ENCODE measurements at places on chromosomes 7 and 10. TPM values are rescaled to one million over a fixed set of nuclear protein-coding genes. Genes with fewer than 3 reads are reported as not detected.

The MRLN gene
- total RNA-seq: not detected

The CPXM2 gene
- 2.1 TPM for total RNA-seq

The PTPRE gene
- total RNA-seq: 3.7 TPM

The RPEL1 gene
- total RNA-seq: under 0.01 TPM

The MSRB2 gene
- 18.5 TPM for total RNA-seq

The CALCR gene
- not detected for total RNA-seq

The CPED1 gene
- 10.5 TPM for total RNA-seq

The IFIT2 gene
- total RNA-seq: 3.6 TPM

The TRIL gene
- total RNA-seq: 0.72 TPM

The NDUFA5 gene
- 30.5 TPM for total RNA-seq

The OR6V1 gene
- total RNA-seq: not detected

The IFRD1 gene
- total RNA-seq: 29.1 TPM

The OR2A12 gene
- total RNA-seq: not detected

The ITIH2 gene
- total RNA-seq: not detected

The ACHE gene
- 0.16 TPM for total RNA-seq

The EGR2 gene
- 4.9 TPM for total RNA-seq

The TMEM184A gene
- total RNA-seq: not detected

The SLC25A28 gene
- 4.5 TPM for total RNA-seq

The SH2D4B gene
- total RNA-seq: not detected

The THSD7A gene
- total RNA-seq: 3.1 TPM

All from cardiac atrium fibroblast (primary cell).